ENCODE measurements at places on chromosomes 4 and X. TPM values are rescaled to one million over a fixed set of nuclear protein-coding genes. Genes with fewer than 3 reads are reported as not detected.

GRCh38 chr4:150769845-150770244, 187.9 kb downstream of the MAB21L2 start:
- DNase-seq = no peak

- DNase-seq = peak; percentile 93
Measured at GRCh38 chrX:45479835-45480422, 279.3 kb upstream of the DIPK2B start.

DNA sequence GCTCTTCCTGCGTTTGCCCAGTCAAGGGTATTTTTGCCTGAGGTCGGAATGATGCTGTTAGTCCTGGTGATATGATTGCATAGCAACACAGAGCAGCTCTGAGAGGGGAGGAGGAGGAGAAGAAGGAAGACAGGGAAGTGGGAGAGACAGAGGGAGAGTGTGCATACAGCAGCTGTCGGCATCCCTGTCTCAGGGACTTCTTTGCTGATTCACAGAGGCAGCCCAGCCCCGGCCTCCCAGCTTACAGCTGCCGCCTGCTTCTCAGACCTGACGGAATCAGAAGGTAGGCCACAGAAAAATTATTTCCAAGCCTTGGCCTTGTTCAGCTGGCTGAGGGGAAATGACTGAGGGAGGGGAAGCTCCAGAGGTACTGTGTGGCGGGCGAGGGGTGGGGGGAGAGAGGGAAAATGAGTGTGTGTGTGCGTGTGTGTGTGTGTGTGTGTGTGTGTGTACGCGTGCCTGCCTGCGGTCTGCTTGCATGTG, 319 bp downstream of the DRP2 start:
- no peak for DNase-seq

GRCh38 chrX:38857736-38858523, 56.7 kb downstream of the MID1IP1 start:
- DNase-seq = no peak

- DNase-seq = no peak
Measured at GRCh38 chr4:26807330-26807729, 53.3 kb upstream of the STIM2 start.

GRCh38 chr4:187715466-187715865, 280.1 kb upstream of the ZFP42 start:
- no peak for DNase-seq

DNA sequence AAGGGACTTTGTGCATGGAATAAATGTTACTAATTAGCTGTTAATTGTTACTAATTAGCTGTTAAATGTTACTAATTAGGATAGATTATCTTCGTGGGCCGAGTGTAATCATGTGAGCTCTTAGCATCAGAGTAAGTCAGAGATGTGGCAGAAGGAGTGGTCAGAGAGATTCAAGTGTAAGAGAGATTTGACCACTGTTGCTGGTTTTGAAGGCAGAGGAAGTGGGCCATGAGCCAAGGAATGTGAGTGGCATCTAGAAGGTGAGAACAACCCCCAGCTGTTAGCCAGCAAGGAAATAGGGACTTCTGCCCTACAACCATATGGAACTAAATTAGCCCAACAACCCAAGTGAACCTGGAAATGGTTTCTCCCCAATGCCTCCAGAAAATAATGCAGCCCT, 28.2 kb downstream of the ODAPH start:
- no peak for DNase-seq

GRCh38 chr4:24645765-24646550, 61.6 kb upstream of the DHX15 start:
- DNase-seq = no peak

GRCh38 chrX:10177601-10178000, 20.8 kb downstream of the CLCN4 start:
- no peak for DNase-seq

DNA sequence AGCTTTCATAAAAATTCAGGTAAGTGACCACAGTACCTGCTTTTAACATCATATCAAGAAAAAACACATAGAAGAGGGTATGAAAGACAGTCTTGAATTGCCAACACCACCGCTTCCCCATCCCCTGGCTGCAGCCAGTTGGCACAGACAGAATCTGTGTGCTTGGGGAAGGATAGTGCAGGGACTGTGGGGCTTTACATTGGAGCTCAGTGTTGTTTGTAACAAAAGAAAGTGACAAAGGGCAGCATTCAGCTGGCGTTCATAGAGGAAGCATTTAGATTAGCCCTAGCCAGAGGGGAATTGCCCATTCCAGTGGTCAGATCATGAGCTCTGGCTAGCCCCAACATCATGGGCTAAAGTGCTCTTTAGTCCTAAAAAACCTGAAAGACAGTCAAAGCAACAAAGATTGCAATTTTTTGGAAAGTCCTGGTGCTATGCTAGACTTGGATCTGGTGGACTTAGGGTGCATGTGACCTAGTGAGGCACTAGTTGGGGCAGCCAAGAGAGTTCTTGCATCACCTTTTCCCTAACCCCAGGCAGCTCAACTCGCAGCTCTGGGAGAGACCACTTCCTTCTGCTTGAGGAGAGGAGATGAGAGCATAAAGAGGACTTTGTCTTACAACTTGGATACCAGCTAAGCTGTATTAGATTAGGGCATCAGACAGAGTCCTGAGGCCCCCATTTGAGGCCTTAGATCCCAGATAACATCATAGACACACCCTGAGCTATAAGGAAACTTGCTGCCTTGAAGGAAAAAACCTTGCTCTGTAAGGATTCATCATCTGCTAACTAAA, 1602.4 kb upstream of the ADGRL3 start:
- no peak for DNase-seq

DNA sequence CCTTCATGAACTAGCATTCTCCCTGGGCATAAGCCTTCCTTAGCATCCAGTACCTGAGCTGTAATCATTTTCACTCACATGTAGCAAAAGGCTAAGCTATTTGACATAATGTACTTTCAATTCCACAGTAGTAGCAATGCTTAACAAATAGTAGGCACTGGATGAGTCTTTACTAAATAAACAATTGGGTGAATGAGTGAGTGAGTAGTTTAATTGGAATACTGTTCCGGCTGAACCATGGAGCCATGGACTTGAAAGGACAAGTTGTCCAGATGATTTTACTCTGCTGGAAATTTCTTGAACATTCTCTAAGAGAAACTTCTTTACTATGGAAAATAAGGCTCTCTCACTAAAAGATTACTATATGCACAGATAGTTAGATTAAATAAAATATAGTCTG, 159.3 kb downstream of the FAM47B start:
- DNase-seq = no peak

GRCh38 chr4:147994076-147994475, 262.2 kb downstream of the ARHGAP10 start:
- no peak for DNase-seq

SULT1E1 gene
- total RNA-seq = not detected

SSX2B gene
- not detected for total RNA-seq

S100P gene
- 0.14 TPM for total RNA-seq

UPF3B gene
- total RNA-seq = 4.8 TPM

KIF4A gene
- 26.8 TPM for total RNA-seq

TRIM60 gene
- total RNA-seq = not detected

Data from epithelial cell of proximal tubule (primary cell).